Activated T-cell treated with anti-CD3 and anti-CD28 coated beads, Interleukin-2, amount 50 U/mL, for 24 hours (primary cell): ENCODE measurements at places on chromosomes 5 and 9.

DNA sequence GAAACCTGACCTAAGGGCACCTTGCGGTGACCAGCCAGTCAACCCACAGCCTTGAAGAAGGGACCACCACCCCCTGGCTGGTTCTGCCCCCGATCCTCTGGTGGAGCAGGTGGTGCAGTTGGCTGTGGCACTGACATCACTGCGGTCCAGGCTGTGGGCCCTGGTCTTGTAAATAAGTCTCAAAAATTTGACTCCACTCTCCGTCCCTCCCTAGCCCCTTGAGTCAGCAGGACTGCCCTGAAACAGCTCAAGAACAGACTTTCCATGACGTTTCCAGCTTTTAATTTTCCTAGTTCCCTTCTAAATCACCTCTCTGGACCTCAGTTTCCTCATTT lies 134.8 kb upstream of the BOD1 start:
- no peak for DNase-seq

DNA sequence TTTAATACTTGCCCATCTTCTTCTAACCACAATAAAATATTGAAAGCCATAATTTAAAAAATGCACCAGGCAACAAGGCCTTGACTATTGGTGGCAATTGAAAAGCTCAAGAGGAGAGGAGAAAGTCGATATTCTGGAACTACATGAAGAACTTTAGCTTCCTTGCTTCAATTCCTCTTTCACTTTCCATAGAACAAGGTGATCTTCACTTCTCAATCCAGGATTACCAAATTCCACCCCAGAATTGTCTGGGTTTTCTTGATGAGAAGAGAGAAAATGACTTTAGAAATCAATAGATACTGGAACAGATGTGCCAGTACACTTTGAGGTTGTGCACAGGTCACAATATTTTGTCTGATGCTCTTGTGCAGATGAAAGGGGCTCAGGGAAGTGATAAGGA lies 52.2 kb downstream of the PTCD2 start:
- DNase-seq = no peak

DNA sequence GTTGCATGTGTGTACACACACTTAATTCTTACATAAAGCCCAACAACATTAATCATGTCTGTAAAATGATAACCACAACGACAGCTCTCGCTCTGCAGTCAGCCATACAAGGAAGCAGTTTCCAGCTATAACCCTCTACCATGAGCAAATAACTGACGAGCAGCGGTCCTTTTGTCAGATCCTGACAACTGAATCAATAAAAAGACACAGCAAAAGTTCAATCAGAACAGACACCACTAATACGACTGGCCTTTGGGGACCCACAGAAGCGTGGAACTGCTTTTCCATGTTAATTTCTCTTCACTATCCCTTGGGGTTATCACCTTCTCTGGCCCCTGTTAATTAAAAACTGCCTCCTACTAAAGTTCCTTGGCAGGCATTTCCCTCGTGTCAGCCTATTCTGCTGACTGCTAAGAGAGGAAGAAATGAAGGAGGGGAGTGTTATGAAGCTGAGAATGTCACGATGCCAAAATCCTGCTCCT lies 722.8 kb upstream of the GRAMD2B start:
- DNase-seq = no peak

GRCh38 chr5:56633950-56634349 lies 181.4 kb upstream of the MAP3K1 start:
- no peak for DNase-seq

DNA sequence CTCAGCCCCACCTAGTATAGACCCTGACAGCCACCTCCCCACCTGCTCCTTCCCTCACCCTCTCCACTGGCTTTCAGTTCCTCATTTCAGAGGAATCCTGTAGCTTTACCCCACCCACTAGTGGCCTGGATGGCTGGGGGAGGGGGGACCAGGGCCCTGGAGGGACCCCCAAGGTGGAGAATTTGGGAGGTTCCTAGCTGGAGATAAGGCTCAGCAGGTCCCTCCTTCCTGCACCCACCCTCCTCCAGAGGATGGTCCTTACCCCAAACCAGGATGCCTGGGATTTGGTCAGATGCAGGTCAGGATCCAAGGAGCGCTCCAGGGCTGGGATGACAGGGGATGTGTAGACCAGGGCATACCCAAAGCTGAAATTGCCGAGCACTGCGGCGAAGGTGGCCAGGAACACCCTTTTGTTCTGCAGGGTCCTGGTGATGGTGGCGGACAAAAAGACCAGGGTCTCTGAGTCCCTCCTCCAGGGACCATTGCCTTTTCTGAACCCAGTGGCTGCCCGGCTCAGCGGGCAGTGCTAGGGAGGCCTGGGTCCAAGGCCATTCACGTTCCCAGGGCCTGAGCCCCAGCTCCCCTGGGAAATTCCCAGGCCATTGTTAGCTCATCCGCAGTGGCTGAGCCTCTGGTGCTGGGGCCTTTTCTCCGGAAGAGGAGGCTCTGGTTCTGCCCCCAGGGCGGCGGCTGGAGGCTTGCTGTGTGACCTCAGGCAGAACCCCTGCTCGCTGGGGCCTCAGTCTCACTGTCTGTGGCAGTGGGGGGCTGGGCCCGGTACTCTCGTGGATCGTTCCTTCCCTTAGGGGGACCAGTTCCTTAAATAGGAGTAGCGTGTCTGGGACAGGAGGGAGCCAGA lies 678 bp downstream of the SLC2A6 start:
- DNase-seq = no peak

GRCh38 chr5:80935811-80936385 lies 24.3 kb upstream of the RASGRF2 start:
- DNase-seq = no peak

DNA sequence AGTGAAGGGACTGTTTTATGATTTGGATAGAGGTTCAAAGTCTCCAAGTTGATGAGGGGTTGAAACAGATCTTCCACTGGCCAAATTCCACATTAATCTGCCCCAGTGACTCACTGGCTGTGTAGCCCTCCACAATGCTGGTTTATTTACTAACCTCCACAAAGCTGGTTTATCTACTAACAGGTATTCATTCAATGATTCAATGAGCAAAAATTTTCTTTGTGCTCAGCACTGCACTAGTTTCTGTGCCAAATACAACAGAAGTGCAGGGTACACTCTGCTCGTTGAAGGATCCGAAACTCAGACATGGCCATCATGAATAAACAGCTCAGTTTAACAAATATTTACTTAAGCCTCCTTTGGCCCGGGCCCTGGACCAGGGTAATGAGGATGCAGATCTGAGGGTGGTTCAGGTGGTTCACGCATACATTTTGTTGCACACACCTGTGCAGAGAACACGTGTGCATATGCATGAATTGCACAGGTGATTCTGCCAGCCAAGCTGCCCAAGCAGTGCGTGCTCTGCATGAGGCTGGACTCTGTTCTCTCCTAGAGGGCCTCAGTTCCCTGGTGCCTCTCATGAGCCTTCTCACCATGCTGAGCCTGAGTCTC lies 71.0 kb downstream of the SH3PXD2B start:
- no peak for DNase-seq

GRCh38 chr5:68922172-68922987 lies 171.4 kb upstream of the SLC30A5 start:
- no peak for DNase-seq

- no peak for DNase-seq
Measured at GRCh38 chr9:132155568-132155895, 6.3 kb upstream of the NTNG2 start.

GRCh38 chr9:81132796-81133195 lies 556.6 kb downstream of the TLE1 start:
- no peak for DNase-seq

DNA sequence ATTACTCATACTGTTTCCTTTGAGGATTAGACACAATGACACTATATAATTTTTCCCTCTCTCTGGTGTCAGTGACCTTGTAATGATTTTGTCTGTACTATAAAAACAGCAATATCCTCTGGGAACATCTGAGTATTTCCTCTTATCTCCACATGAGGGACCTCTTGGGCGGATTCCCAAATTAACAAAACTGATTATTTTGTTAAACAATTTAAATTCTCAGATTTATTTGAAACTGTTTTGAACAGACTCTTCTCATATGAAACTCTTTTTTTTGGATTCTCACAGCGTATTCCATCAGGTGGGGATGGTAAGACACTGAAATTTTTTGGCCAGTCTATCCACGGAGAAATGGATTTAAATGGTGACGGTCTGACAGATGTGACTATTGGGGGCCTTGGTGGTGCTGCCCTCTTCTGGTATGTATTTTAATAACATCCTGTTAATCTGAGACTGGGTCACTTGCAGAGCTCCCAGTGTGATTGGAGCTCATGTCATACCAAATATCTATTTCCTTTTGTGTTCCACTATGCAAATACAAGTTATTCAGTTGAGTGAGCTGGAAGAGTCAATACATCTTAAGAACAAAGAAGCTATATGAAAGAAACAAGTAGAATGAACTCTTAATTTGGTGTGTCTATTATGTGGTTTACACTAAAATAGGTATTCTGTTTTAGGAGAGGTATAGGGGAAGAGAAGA lies 73.8 kb upstream of the ITGA2 start:
- no peak for DNase-seq

GRCh38 chr9:122835313-122835731 lies 6.9 kb upstream of the PDCL start:
- peak; percentile 49 for DNase-seq

- no peak for DNase-seq
Measured at GRCh38 chr5:42813533-42813932, 1.8 kb upstream of the SELENOP start.

DNA sequence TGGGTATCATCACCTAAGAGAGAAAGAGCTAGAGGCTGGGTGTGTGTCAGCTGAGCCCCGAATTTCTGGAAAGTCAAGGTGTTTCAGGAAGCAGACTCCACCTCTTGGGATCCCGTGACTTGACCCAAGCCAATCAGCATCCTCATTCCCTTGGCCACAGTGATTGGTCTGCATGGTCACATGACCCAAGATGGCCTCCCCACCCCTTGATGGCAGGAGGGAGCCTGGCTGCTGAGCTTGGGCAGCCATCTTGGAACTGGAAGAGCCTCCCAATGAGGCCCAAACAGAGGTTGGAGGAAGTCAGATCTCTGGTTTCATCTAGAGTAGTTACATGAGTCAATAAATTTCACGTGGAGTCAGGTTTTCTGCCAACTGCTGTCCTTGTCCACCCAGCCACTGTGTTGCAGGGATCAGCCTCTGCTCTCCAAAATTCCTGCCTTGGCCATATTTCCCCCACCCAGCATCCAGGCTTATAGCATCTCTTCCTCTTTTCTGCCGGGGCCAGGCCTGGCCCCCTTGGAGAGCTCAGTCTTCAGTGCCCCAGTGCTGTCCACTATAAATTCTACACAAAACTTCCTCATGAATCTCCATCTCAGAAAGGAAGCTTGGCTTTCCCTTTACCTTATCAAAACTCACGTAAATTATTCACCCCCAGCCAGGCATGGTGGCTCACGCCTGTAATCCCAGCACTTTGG lies 17.2 kb upstream of the SUSD3 start:
- DNase-seq = no peak

- no peak for DNase-seq
Measured at GRCh38 chr5:59484618-59485017, 408.9 kb downstream of the PDE4D start.
